ENCODE measurements at places on chromosomes 7 and 10. TPM values are rescaled to one million over a fixed set of nuclear protein-coding genes. Genes with fewer than 3 reads are reported as not detected.

SLC18A3 gene
- total RNA-seq = under 0.01 TPM

ADRB1 gene
- not detected for total RNA-seq

ADD3 gene
- 68.3 TPM for total RNA-seq

BTBD16 gene
- not detected for total RNA-seq

GIGYF1 gene
- 15.5 TPM for total RNA-seq

OR9A2 gene
- total RNA-seq = not detected

DYNC1I1 gene
- total RNA-seq = 0.43 TPM

LRRN3 gene
- total RNA-seq = 0.86 TPM

CHST15 gene
- 16.4 TPM for total RNA-seq

GRCh38 chr10:124592736-124593430, 131.3 kb downstream of the LHPP start:
- no peak for DNase-seq

DNA sequence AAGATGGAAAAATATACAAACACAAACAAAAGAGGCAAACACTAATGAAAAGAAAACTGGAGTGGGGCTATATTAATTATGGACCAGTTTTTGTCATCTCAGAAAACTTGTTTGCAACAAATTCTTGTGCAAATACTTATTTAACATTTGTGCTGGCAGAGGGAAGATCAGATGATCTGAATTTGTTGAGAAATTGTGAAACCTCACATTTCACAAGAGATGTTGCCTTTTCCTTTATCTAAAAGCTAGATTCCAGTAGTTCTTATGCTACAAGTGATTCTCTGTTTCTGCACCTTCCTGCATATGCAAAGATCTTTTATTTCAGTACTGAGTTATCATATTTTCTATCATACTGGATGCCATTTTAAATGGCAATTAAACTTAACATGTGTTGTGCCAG, 320.7 kb downstream of the SUGCT start:
- DNase-seq = peak; percentile 73

- no peak for DNase-seq
These were observed 2.6 kb downstream of the CNPY4 start for GRCh38 chr7:100122067-100122466.

DNA sequence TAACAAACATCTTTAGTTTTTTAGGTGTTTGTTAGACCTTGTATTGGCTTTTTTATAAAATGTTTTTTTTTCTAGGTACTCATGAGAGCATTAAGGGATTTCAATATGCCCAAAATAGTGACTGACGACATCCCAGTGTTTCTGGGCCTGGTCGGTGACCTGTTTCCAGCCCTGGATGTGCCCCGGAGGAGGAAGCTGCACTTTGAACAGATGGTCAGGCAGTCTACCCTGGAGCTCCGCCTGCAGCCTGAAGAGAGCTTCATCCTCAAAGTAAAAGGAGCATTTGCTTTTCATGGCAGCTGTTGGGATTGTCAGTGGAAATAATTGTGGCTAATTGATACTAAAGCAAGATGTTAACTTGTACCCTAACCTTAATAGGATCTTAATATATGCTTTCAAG, 161.5 kb downstream of the DNAH11 start:
- DNase-seq = no peak

- DNase-seq = no peak
These were observed 209.7 kb upstream of the STEAP4 start for GRCh38 chr7:88516429-88516828.

DNA sequence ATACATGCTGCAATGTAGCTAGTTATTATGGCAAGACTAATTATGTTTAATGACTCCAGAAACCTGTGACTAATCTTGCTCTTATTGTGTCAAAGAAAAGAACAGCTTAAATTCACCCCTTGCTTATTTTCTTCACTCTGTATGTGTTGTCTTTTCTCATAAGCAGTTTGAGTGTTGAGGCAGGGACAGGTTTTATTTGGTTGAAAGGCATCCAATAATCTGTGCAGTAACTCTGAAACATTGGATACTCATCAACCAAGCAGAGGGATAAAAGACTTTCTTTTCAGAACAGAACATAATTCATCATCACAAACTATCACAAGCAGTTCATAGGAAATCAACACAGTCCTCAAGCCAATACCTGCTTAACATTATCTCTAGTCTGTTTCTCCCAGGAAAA, 797.6 kb upstream of the MBL2 start:
- no peak for DNase-seq

Data from fibroblast of villous mesenchyme (primary cell).